ENCODE measurements at places on chromosomes 4 and X.

GRCh38 chr4:70315928-70316327 lies 18.9 kb upstream of the CABS1 start:
- no peak for DNase-seq

DNA sequence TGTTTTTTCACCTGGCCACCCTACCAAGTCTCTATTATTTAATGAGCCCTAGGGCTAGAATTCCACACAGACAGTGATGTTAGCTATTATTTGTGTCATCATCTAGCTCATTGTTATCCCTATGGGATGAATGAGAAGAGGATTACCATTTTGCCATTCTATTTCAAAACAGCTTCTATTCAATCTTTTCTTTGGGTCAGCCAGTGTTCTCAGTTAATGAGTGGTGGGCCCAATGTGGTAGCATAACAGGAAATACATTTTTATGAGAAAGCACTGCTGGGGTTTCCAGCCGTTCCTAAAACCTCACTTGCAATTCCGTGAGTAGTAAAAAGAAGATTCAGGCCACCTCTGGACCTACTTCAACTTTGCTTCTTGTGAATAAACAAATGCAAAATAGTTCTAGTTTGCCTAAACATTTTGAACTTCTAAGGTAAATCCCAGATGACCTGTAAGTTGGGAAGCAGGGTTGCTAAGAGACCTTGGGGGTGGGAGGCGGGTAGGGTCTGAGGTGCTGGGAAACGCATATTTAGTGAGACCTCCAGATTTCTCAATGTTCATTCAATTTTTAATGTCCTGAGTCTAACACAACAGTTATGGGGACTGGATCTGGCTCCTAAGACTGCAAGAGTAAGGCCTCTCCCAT lies 24.8 kb upstream of the CYP2U1 start:
- DNase-seq: no peak

- no peak for DNase-seq
Measured at GRCh38 chrX:5958523-5958922, 270.1 kb downstream of the NLGN4X start.

DNA sequence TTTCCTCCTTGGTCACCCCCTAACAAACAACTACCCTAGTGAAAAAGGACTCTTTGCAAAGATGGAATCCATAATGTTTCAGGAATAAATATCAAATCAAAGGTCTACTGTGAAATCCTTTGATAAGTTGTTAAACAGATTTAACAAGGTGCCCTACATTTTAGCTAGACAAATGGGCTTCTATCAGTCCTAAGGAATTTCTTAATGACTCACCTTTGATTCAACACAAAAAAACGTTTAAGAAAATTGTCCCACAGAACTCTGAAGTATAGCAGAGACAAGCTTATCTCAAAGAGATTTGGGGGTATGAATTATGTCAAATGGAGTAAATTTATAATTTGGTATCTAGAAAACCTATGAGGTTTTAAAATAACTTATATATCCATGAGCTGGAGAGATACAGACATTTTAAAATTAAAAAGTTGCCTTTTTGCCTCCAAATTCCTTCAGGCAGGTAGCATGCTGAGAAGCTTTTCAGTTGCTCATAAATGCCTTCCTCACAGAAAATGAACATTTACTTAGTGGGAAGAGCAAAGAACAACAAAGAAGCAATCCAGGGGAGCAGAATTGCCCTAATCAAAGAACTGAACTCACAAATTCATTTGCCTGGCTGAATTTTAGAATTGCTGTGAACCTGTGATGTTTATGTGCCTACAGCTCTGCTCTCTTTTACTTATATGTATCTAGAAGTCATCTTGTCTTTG lies 649.3 kb downstream of the STPG2 start:
- no peak for DNase-seq

GRCh38 chr4:140238351-140239056 lies 84.5 kb upstream of the MAML3 start:
- DNase-seq: peak; percentile 94

DNA sequence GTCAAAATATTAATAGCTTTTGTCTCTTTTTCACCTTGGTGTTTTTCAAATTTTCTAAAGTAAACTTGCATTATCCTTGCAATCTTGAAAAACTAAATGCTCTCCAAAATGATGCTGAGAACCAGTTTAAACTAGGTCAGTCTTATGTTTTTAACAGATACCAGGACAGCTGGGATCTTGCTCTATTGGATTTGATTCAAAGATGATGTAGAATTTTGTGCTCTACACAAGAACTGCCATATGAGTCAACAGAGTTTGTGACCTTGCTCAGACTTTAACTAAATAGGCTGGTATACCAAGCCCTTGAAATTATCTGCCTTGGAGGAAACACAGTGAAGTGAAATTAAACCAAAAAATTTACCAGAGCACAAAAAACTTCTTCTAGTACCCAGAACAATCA lies 991.1 kb downstream of the STPG2 start:
- DNase-seq: no peak

DNA sequence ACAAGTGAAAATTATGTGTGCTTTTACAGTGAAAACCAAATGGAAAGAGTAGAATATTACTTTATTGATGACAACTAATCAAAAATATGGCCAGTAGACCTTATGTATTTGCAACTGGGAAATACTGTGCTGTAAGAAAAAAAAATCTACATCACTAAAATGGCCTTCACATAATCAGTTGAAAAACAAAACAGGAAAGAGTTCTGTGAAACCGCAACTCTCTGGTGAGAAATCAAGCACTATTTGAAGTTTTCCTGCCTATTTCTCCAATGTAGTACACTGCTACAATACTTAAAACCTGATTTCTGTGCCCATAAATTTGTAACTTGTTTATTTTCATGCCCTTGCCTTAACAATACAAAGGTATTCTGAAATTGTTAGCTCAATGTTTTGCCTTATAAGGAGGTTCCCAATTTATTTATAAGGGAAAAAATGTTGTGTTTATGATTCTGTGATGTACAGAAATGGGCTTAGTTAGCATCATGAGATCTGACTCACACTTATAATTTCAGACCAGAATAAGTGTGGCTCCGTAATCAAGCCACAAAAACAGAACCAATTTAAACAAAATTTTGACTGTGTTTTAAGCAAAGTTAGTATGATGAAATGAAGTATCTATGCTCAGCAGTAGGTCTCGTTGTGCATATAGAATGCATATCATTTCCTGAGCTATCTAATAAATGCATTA lies 147.1 kb downstream of the FAT4 start:
- DNase-seq: no peak

- no peak for DNase-seq
Measured at GRCh38 chr4:25844961-25845712, 17.7 kb downstream of the SEL1L3 start.

- DNase-seq: peak; percentile 42
Measured at GRCh38 chr4:76377911-76378310, 43.0 kb downstream of the CCDC158 start.

Measured in GM23248 (cell line).